ENCODE measurements at places on chromosomes 4 and X.

DNA sequence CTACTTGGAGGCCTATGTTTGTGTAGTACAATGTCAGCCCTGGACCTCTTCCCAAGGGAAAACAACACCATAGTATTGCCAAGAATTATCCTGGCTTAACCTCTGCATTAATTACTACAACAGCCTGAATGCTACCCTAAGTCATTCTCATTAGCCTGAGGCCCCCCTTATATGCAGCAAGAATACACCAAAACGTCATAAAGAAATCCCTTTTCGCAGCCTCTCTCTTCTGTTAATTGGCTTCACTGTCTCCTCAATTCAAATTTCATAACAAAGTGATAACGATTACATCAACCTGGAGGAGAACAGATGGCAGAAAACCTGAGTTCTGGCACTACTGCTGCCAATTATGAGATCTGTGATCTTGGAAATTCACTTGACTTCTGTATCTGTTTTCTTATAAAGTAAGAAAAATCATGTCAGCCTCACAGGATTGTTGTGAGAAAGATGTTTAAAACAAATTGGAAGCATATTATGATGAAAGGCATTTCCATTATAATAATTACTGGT is 1663.1 kb downstream of the STIM2 start:
- DNase-seq = no peak

DNA sequence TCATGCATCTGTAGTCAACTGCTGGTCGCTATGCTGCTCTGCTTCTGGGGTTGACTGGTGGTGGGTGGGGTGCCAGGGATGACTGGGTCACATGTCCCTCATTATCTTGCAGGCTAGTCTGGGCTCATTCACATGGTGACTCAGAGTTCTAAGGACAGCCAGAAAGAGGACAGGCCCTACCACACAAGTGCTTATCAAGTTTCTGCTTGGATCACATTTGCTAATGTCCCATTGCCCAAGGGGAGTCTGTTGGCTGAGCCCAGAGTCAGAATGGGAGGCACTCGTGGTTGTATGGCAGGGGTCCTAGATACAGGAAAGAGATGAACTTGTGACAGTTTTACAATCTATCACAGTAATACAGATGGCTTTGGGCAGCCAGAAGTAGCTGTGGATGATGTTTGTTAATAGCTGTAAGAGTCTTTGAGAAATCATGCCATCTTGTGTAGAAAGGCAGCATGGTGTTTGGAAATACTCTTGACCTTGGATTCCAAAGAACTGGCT is 221.3 kb downstream of the GPAT3 start:
- DNase-seq = no peak

GRCh38 chr4:6460876-6461275 is 11.5 kb downstream of the PPP2R2C start:
- DNase-seq = peak; percentile 21

DNA sequence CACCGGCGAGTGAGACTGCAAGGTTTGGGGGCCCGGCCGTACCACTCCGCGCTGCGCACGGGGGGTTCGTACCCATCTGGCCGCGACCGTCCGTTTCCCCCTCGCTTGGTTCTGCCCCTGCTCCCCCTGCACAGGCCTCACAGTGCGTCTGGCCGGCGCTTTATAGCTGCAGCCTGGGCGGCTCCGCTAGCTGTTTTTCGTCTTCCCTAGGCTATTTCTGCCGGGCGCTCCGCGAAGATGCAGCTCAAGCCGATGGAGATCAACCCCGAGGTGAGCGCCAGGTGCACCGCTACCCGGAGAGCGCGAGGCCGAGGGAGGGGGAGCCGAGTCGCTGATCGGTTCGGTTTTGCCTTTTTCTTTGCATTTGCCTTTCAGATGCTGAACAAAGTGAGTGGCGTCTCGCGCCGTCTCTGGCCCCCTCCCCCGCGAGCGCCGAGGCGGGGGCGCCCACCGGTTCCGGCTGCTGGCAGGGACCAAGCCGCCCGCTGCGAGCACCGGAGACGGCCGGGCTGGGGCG is at the start of gene UCHL1:
UCHL1 (plus strand) TSS at position 189 of the 517 bp plus-strand sequence; CDS start at position 238, 49 bp downstream.
- DNase-seq = no peak

- no peak for DNase-seq
These were observed 62.6 kb upstream of the ACSL4 start for GRCh38 chrX:109795682-109796081.

DNA sequence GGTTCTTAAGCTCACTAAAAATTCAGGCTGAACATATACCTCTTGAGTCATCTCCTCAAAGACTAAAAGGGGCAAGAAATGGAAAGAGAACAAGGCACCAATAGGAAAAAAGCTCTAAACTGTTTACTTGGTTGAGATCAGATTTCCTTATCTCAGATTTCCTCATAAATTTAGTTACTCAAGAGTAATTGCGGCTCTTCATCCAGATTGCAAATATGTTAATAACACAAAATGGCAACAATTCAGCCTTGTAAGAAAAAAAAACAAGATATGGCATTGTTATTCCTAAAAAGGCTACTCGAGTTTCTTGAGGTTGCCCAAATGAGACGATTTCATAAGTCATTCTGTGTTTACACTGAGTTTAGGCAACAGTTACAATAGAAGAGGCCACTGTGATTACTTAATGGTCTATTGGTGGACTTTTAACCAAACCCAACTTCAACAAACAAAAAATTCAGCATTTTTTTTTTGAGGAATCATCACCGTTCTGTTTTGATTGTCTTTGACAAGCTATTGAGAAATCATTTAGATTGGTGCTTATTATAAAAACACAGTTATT is 97.9 kb upstream of the PDHA1 start:
- DNase-seq = no peak

GRCh38 chr4:69984030-69984443 is 11.7 kb upstream of the STATH start:
- DNase-seq = no peak

- no peak for DNase-seq
These were observed 173.0 kb upstream of the CASK start for GRCh38 chrX:42096265-42096920.

- no peak for DNase-seq
These were observed 9.3 kb upstream of the TBC1D14 start for GRCh38 chr4:6900181-6900812.

- DNase-seq = no peak
These were observed 187.9 kb downstream of the CHM start for GRCh38 chrX:85859426-85859825.

DNA sequence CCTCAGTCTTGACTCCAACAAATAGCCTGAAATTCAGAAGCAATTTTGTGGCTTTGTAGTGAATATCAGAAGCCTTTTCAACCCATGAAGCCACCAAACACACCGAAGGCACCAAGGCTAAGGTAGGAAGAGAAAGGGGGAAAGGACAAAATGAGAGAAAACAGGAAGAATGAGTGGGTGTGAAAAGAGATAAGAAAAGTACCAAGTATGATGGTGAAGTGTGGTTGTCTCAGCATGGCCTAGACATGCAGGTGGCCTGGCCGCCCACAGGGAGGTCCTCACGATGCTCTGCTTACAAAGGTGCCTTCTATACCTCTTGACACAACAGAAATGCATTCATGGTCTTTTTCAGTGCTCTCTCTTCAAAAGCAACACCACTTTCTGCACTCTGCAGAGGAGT is 34.9 kb downstream of the ACSL1 start:
- no peak for DNase-seq

GRCh38 chr4:22500831-22501714 is 14.8 kb downstream of the ADGRA3 start:
- DNase-seq = no peak

DNA sequence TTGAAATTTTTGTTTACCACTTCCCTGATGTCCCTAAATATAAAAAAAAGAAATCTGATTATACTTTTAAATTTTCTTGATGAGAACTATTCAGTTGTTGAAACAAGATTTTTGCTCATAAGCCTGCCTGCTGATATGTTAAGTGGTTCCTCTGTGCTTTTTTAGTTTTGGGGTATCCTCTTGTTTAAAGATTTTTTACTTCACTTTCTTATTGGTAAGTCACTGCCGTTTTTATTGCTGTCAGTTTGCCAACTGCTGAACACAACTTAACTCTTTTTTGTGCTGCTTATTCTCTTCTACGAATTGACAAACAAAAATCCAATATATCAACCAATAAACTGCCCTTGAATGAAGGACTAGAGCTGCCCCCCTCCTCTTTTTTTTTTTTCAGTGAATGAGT is 39.5 kb downstream of the GUCY1A1 start:
- no peak for DNase-seq

GRCh38 chrX:10197279-10198210 is 40.8 kb downstream of the CLCN4 start:
- no peak for DNase-seq

GRCh38 chrX:155819966-155820491 is 61.1 kb upstream of the VAMP7 start:
- no peak for DNase-seq

- DNase-seq = no peak
These were observed 8.0 kb upstream of the ANXA3 start for GRCh38 chr4:78543424-78544125.

DNA sequence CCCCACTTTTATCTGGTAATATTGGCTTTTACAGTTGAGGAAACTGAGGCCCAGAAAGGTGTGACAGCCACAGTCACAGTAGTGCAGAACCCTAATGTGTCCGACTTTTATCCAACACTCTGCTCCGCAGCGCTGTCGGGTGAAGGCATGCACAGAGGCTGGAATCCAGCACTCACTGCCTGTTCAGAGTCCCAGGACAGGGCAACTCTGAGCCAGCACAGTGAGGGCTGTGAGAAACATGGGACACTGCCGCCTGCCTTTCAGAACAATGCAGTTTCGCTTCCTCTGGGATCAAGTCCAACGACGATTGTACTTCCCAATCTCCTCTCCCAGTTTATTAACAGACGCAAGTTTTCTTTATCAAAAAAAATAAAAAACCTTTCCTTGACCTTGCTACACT is 41.9 kb upstream of the PDGFRA start:
- no peak for DNase-seq

GRCh38 chr4:41202820-41203568 is 11.3 kb downstream of the APBB2 start:
- DNase-seq = no peak

- DNase-seq = no peak
These were observed at the start of gene S100P for GRCh38 chr4:6693231-6694176. Gene S100P, plus strand, starts transcription at chr4:6693878. Its CDS starts 55 bp downstream, at chr4:6693933.
